ENCODE measurements at places on chromosomes 11 and 22. TPM values are rescaled to one million over a fixed set of nuclear protein-coding genes. Genes with fewer than 3 reads are reported as not detected.

GRCh38 chr11:45245218-45246045, 40.7 kb downstream of the SYT13 start:
- no peak for DNase-seq

The RHOG gene
- 7.3 TPM for total RNA-seq

The SHANK2 gene
- 8.1 TPM for total RNA-seq

DNA sequence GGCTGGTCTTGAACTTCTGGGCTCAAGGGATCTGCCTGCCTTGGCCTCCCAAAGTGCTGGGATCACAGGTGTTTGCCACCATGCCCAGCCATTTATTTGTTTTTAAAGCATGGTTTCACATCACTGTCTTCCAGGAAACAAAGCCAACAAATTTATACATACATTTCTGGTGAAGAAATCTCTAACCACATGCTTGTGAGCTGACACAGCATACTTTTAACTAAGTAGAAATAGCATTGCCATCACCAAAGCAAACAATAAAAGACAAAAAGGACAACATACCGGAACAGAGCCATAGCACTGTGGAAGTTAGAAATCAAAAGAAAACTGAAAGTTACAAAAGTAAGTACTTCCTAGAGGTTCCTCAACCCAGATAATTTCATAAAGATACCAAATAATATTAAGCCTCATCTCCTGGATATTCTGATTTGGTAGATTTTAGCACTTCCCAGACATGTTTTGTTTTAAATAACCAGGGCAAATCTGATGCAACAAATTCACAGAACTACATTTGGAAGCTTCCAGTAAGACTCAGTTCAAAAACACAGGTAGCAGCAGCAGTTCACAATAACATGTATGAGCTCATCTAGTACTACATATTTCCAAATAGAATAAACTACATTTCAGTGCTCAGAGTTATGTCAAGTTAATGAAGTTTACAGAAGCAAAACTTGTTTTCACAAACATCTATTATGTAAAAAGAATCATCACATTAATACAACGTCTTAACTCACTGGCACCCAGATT, 70.6 kb downstream of the RRAS2 start:
- DNase-seq = peak; percentile 54

DNA sequence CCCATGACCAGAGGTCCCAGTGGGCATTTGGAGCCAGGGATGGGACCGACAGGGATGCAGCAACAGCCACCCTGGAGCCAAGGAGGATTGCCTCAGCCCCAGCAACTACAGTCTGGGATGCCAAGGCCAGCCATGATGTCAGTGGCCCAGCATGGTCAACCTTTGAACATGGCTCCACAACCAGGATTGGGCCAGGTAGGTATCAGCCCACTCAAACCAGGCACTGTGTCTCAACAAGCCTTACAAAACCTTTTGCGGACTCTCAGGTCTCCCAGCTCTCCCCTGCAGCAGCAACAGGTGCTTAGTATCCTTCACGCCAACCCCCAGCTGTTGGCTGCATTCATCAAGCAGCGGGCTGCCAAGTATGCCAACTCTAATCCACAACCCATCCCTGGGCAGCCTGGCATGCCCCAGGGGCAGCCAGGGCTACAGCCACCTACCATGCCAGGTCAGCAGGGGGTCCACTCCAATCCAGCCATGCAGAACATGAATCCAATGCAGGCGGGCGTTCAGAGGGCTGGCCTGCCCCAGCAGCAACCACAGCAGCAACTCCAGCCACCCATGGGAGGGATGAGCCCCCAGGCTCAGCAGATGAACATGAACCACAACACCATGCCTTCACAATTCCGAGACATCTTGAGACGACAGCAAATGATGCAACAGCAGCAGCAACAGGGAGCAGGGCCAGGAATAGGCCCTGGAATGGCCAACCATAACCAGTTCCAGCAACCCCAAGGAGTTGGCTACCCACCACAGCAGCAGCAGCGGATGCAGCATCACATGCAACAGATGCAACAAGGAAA, 27.3 kb upstream of the L3MBTL2 start:
- DNase-seq = no peak

The KCNJ11 gene
- 0.77 TPM for total RNA-seq

GRCh38 chr11:37313266-37313665, 715.2 kb upstream of the RAG2 start:
- peak; percentile 51 for DNase-seq

The SYT12 gene
- total RNA-seq = 2.0 TPM

The PATE2 gene
- total RNA-seq = not detected

DNA sequence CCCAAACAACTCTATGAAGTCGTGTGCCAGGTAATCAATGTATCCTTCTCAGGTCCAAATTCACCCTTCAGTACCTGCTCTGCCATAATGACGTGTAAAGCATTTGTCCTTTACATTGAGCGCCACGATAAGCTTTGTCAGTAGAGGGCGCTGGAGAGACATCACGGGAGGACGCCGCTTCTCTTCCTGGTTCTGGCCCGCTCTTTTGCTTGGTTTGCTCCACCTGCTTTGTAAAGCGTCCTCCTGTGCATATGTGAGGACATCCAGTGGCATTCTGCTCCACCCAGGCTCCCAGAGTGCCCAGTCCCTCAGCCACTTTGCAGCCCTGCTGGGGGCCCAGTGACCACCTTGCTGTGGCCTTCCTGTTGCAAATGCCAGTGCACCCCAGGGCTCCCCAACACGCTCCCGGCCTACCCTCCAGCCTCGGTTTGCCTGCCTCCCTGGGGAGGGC, 61.1 kb downstream of the WT1 start:
- DNase-seq = no peak

DNA sequence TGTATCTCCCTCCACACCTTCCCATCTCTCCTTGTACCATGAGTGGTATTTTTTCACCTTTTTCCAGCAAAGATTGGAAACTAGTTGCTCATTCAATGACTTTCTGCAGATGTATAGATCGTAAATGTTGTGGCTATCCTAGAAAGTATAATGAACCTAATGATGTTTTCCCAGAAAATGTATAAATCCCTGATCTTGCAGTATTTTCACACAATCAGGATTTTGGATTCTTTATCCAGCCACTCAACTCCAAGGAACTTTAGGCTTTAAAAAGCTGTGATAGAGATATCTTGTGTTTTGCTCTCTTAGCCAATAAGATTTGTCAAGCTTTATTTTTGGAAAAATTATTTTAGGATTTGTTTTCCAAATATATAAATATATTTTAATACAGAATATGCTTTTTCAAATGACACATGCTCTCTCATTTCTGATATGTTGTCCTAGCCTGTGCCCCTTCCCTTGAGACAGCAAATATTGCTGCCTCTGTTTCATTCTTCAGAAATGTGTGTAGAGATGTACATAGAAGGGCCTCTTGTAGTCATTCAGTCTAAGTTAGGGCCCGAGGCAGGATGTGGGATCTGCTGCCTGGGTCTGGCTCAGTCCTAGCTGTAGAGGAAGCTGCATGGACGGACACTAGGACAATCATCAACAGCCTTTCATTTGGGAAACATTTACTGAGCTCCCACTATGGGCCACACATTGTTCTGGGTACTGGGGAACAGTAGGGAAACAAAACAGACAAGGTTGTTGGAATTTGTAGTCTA, 62.4 kb downstream of the NAV2 start:
- no peak for DNase-seq

The HEPHL1 gene
- total RNA-seq = 0.51 TPM

The OSBP2 gene
- total RNA-seq = 23.4 TPM

- no peak for DNase-seq
Measured at GRCh38 chr22:38524429-38524828, 18.3 kb upstream of the DDX17 start.

- no peak for DNase-seq
Measured at GRCh38 chr22:21018314-21018713, 3.3 kb downstream of the P2RX6 start.

DNA sequence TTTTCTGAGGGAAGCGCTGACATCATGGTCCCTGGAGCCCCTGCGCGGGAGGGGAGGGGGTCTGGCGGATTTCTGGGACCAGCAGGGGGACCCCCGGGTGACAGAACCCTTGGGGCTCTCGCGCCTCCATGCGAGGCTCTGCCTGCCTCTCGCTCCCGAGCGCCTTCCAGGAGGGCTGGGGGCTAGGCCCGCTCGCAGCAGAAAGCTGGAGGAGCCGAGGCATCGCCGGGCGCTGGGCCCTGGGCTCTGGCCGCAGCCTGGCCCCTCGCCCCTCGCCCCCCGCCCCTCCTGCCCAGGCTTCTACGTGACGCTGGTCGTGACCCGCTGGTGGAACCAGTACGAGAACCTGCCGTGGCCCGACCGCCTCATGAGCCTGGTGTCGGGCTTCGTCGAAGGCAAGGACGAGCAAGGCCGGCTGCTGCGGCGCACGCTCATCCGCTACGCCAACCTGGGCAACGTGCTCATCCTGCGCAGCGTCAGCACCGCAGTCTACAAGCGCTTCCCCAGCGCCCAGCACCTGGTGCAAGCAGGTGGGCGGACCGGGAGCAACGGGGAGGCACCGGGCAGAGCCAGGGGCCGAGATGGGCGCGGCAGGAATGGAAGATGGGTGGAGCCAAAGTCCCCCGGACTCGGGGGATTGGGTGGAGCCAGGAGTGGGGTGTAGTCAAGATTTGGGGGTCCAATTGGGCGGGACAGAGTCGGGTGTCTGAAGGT, 5.4 kb downstream of the BEST1 start:
- DNase-seq = no peak

The KDM4E gene
- not detected for total RNA-seq

DNA sequence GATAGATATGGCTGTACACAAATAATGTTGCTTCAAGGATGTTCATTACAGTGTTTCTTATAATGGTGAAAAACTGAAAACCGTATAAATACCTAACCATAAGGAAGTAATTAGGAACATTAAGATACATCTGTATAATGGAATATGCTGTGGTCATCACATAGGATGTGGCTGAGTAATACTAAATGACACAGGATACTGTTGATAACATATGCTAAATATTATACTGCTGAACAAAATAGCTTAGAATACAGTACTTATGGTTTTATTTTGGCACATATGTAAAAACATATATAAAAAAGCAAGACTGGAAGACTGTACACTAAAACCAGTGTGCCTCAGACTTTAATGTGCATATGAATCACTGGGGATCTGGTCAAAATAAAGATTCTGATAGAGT, 43.8 kb downstream of the FBXO7 start:
- no peak for DNase-seq

DNA sequence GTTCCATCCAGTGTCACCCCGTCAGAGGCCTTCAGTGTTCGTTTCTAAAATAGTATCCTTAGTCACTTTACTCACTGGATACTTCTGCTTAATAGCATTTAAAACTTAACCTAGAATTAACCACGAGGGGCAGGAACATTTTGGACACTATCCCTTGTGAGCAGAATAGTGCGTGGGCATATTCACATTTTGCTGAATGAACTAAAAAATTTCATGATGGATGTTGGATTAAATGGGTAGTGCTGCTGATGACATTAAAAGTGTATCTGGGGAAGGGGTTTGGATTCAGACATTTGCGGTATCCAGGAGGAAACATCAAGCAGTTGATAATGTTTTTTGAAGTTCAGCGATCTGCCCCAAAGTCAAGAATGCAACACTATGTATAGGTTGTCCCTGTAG, 750 bp upstream of the NAT10 start:
- no peak for DNase-seq

DNA sequence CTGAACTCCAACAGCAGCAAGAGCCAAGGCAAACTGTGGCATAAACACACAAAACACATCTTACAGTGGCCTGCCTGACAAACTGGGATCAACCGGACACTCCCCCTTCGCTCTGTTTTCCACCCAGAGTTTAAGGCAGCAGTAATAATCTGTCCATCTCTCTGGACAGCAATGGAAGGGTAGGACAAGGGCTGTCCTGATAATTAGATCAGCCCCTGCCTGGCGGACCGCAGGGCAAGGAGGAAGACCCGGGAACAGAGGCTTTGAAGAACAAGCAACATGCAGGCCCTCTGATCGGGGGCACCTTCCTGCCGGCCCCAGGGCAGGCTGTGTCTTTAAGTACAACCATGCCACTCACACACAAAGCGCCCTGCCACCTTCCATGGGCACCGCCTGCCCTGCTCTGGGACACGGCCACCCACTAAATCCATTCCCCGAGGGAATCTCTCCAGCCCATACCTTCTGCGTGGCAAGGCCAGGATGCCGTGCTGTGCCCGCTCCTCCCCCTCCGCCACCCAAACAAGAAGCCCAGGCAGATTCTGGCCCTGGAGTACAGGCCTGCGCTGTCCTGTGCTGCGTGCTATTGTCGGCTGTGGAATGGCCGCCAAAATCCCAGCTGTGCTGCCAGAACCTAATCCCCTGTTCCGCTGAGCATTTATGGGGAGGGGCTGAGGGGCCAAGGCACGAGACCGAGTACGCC, 38.8 kb downstream of the NUMA1 start:
- DNase-seq = peak; percentile 49

The MOGAT2 gene
- not detected for total RNA-seq

The OR52A1 gene
- total RNA-seq = not detected

The HTATIP2 gene
- total RNA-seq = 84.5 TPM

DNA sequence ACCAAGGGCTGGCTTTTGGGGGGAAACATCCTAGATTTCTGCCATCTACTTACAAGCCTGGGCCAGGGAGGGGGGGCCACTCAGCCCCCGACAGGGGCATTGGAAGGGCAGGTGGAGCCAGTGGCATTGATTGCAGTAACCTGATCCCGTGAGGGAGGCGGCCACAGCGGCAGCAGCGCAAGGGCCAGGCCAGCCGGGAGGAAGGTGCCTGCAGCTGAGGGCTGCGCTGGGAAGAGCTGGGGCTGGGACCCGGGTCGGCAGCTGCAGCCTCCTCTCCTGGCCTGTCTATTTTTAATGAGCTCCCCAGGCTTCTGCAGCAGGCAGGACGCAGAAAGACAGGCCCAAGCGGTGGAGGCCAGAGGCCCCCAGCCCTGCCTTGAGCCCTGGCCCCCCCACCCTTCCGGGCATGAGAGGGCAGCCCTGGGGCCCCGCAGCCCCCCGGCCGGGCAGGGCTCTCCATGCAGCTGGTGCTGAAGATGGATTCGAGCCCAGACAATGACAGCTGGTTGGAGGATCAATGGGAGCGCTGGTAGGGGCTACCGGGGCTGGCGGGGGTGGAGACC, 10.6 kb downstream of the FREY1 start:
- DNase-seq = no peak

The NAALADL1 gene
- total RNA-seq = 16.6 TPM

DNA sequence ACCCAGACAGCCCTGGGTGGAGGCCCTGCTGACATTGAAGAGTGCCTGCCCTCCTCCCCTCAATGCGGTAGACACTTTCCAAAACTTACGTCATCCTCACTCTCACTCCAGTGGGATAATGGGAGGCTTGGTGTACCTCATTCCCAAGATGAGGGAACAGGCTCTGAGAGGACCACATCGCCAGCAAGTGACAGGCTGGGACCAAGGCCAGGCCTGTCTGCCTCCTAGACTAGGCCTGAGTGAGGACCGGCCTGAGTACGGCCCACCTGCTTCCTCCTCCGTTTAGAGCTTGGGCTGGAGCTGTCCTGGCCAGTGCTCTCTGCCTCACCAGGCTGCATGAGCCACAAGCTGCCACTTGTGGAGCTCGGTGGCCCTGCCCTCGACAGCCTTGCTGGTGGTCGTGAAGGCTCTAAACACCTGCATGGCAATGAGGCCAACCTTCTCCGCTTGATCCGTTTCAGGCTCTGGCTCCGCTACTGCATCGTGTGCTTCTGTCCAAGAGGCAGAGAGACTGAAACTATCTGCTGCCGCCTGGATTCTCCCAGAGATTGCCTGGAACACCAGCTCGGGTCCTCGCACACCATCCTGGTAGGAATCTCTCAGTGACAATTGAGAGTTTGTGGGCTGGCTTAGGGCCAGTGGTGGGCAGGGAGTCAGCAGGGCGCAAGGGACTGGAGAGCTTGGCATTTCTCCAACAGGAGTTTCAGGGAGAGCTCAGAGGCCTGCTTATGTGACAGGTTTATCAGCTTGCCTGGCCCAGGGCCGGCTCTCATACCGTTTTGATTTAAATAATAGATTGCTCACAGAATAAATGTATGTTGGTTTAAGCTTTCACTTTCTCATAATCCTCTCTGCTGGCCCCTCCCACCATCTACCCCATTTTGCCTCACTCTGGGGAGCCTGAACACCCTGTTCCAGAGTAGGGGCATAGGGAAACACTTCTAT, 9.4 kb downstream of the LRRC75B start:
- no peak for DNase-seq

The NXPE4 gene
- not detected for total RNA-seq

Data from bronchial epithelial cell (primary cell).